ENCODE measurements at places on chromosomes 7 and 10. TPM values are rescaled to one million over a fixed set of nuclear protein-coding genes. Genes with fewer than 3 reads are reported as not detected.

The FGFBP3 gene
- total RNA-seq, result 0.81 TPM

The TDRD1 gene
- total RNA-seq, result 0.14 TPM

The ANKIB1 gene
- total RNA-seq, result 50.1 TPM

The NKX2-3 gene
- total RNA-seq, result 0.26 TPM

The NUP205 gene
- 34.3 TPM for total RNA-seq

The GNGT1 gene
- total RNA-seq, result not detected

DNA sequence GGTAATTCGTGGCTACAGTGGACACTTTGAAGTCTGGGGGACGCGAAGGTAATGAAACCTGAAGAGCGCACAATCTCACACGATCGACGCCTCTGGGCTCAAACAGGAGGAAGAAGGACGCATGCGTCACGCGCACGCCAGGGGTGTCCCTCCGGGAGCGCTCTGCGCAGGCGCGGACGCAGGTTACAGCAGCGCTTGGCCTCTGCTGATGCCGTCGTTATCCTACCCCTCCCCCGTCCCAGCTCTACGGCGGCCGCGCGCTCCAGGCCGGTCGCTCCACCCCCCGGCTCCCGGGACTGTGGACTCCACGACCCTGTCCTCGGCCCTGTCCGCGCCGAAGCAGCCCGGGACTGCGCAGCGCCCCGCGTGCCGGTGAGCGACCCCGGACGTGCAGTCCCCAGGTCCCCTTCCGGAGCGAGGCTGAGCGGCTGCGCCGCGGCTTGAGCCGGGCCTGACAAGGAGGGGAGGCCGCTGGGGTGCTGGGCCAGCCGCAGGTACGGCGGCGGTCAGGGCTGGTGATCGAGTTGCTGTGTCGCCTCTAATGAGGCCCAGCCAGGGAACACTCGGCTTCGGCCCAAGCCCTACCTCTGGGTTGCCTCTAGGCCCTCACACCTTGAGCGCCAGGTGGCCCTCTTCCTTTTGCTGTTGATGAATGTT, at the start of gene TMEM106B:
Gene TMEM106B (plus strand): TSS at position 241 of the 657 bp plus-strand sequence. CDS start 3,517 bp downstream, outside the sequence.
- H3K4me3 ChIP-seq, result peak within 1 kb of the TSS; percentile 77
- H3K27me3 ChIP-seq, result no peaks in the 10 kb centered on the region
- peak; percentile 100 for DNase-seq

GRCh38 chr10:310371-310770, 175.1 kb downstream of the ZMYND11 start:
- H3K27ac ChIP-seq, result no peak overlapping the region
- H3K36me3 ChIP-seq, result peaks cover 12% of the 10 kb centered on the region
- no peak for DNase-seq
- no peaks in the 10 kb centered on the region for H3K4me1 ChIP-seq
- H3K4me3 ChIP-seq, result no peak overlapping the region

The NEBL gene
- total RNA-seq, result 106 TPM

DNA sequence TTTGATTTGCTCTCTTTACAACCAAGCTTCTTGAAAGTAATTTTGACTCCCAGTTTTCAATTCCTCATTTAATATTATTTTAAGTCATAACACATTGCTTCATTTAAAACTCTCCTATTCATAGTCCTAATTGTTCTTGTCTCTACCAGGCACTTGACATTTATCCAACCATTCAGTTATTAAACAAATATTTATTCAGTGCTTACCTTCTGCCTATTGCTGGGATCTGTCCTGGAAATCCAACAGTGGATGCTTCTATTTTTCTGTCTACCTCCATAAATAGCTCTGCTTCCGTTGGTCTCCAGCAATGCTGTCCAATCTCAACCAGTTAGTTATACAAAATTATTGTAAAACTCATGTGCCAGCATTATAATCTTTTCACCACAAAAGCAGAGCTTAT, 615.1 kb downstream of the ZWINT start:
- DNase-seq, result no peak
- no peaks in the 10 kb centered on the region for H3K27me3 ChIP-seq
- no peak overlapping the region for H3K27ac ChIP-seq

GRCh38 chr10:122884166-122884565, 4.8 kb upstream of the FAM24B start:
- H3K36me3 ChIP-seq, result no peaks in the 10 kb centered on the region
- no peak overlapping the region for H3K27ac ChIP-seq
- no peak for DNase-seq

DNA sequence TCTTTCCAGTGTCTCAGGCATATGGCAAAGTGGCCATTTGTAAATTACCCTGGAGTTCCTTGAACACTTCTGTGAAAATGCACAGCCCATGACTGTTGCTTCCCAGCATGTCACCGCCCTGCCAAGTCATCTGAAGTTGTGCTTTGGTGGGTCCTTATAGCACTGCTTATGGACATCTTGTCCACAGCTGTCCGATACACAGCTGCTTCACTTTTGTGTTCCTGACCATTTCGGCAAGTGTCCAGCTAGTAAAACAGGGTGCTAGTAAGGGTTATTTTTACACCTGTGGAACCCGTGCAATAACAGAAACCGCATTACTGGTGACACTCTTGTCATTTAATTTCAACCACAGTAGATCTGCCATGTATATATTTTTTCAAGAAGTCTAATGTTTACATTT, 29.7 kb downstream of the PIP4K2A start:
- DNase-seq, result no peak
- H3K27me3 ChIP-seq, result no peaks in the 10 kb centered on the region
- no peak overlapping the region for H3K27ac ChIP-seq
- H3K4me1 ChIP-seq, result peaks cover 45% of the 10 kb centered on the region
- H3K4me3 ChIP-seq, result no peak overlapping the region

DNA sequence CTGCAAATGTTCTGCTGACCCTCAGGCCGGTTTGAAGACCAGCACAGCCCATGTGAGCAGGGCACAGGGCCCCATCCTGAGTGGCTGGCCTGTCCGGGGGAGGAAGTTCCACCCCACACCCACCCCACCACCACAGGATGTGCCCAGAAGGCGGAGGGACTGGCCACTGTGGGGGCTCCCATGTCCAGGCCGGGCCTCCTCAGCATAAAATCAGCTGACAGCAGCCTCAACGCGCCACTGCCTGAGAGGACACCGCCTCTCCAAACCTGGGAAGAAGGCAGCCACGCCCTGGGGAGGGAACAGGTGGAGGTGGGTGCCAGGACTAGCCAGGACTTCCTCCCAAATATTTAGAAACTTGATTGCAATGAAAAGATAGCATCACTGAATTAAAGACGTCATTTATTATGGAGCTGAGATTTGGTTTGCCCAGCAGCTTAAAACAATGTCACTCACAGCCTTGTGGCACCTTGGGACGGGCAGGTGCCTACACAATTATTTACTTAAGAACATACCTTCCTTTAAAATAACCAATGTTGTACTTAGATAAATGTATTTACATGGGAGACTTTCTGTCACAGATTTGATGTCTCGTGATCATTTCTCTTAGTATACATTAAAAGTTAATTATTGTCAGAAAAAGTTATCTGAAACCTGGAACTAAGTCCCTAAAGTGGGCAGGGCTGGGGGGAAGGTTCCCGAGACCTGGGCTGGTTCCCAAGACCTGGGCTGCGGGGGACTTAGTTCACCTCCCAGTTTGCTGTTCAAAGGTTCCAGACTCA, 27.3 kb upstream of the FAM20C start:
- H3K36me3 ChIP-seq, result no peaks in the 10 kb centered on the region
- H3K27me3 ChIP-seq, result no peaks in the 10 kb centered on the region
- no peak overlapping the region for H3K27ac ChIP-seq
- peak; percentile 66 for DNase-seq

The SEMA3A gene
- total RNA-seq, result 12.0 TPM

The SCIN gene
- total RNA-seq, result 14.3 TPM

DNA sequence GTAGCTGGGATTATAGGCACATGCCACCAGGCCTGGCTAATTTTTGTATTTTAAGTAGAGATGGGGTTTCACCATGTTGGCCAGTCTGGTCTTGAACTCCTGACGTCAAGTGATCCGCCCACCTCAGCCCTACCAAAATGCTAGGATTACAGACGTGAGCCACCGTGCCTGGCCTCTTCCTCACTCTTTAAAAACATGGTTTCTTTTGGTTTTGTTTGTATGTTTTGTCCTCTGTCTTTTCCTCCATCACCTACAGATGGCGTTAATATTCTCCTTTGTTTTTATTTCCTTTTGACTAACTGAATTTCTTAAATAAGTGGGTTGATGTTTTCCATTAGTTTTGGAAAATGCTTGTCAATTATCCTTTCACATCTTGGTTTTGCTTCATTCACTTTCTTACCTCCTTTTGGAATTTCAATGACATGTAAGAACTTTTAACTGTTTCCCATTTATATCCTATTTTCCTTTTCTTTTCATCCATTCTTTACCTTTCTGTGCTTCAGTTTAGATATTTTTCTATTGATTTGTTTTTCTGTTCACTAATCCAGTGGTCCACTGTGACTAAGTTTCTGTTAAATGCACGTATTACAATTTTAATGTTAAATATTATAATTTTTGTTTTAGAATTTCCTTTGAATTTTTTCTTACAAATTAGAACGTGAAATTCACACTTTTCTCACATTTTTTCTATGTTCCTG, 104.1 kb downstream of the ZNF467 start:
- no peaks in the 10 kb centered on the region for H3K4me1 ChIP-seq
- H3K27ac ChIP-seq, result no peak overlapping the region
- DNase-seq, result no peak
- no peak overlapping the region for H3K4me3 ChIP-seq

- H3K4me3 ChIP-seq, result no peak overlapping the region
- peaks cover 37% of the 10 kb centered on the region for H3K4me1 ChIP-seq
- DNase-seq, result no peak
- no peaks in the 10 kb centered on the region for H3K36me3 ChIP-seq
- H3K27me3 ChIP-seq, result no peaks in the 10 kb centered on the region
Measured at GRCh38 chr10:74058071-74058470, 60.2 kb downstream of the VCL start.

GRCh38 chr7:121398246-121398645, 2.1 kb upstream of the FAM3C start:
- no peak overlapping the region for H3K27ac ChIP-seq
- H3K4me1 ChIP-seq, result peaks cover 19% of the 10 kb centered on the region

- H3K27me3 ChIP-seq, result peaks cover 91% of the 10 kb centered on the region
- no peak overlapping the region for H3K27ac ChIP-seq
- no peak overlapping the region for H3K4me3 ChIP-seq
- DNase-seq, result peak; percentile 58
- H3K4me1 ChIP-seq, result no peaks in the 10 kb centered on the region
- no peaks in the 10 kb centered on the region for H3K36me3 ChIP-seq
Measured at GRCh38 chr10:49612513-49613164, 1.2 kb upstream of the CHAT start.

DNA sequence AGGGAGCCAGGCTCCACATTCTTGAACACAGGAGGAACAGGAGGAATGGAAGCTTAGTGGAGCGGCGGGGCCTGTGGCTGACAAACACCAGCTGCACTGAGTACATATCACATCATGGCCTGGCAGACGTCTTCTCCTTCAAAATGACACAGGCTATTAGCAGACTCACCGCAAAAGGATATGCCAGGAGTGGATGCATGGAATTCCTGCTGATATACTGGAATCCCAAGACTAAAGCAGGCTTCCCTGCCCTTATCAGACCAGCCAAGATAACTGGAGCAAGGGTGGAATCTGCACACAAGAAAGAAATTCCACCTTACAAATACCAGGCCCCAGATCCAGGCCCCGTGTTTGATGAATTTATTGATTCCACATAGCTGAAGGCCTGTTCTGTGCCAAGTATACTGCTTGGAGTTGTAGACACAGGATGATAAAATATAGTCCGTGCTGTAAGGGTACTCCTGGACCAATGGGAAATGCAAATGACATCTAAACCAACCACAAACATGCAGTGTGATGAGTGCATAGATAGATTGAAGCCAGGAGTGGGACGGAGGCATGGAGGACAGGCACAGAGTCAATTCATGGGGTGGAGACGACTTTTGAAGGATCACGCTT, 480.5 kb upstream of the ZMIZ1 start:
- DNase-seq, result no peak
- H3K4me3 ChIP-seq, result no peak overlapping the region
- H3K27me3 ChIP-seq, result no peaks in the 10 kb centered on the region
- no peaks in the 10 kb centered on the region for H3K36me3 ChIP-seq
- peaks cover 10% of the 10 kb centered on the region for H3K4me1 ChIP-seq

DNA sequence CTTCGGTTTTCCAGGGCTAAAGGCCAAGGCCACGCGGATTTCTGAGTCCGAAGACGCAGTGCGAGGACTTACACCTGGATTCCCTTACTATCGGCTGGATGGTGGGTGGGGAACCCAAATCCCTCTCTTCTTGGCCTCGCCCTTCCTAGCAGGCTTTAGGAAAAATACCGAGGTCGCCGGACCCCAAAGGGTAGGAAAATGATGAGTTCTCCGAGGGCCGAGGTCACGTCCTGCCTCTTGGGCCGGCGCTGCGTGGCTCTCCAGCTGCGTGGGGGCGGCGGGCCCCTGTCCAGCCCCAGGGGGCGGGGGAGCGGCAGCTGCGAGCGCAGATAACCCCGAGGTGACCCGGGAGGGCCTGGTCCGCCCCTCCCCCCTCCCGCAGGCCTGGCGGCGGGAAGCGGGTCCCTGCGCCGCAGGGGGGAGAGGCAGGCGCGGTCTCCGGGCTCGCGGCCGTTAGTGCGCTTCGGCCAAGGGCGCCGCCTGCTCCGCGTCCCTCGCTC, 805 bp upstream of the HMX3 start:
- no peaks in the 10 kb centered on the region for H3K36me3 ChIP-seq
- no peak for DNase-seq
- H3K4me1 ChIP-seq, result peaks cover 49% of the 10 kb centered on the region

GRCh38 chr10:15141136-15142054, 27.1 kb downstream of the NMT2 start:
- peaks cover 13% of the 10 kb centered on the region for H3K36me3 ChIP-seq
- no peak overlapping the region for H3K4me3 ChIP-seq
- DNase-seq, result no peak
- H3K4me1 ChIP-seq, result no peaks in the 10 kb centered on the region
- H3K27ac ChIP-seq, result no peak overlapping the region

The MYL10 gene
- total RNA-seq, result not detected

DNA sequence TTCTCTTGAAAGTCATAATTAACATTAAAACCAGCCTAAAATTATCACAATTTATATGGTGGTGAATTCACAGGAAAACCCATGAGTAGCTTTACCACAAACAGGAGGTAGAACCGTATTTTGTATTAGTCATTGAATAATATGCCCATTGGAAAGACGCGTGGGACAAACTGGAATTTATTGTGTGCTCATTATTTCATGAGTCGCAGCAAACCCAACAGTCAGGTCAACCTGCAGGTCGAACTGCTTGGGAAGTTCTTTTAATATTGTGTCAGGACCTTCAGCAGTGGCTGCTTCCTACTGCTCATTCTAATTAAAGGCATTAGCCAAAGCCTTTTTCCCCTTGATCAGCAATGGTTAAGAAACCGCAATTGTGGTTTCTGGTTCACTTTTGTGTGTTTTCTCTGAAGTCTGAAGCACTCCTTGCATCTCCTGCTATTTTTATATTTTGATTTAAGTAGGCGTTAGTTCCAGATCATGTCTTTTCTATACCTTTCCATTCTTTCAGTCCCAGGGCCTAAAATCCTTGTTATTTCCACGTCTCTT, 100.1 kb downstream of the RAB11FIP2 start:
- DNase-seq, result no peak
- no peak overlapping the region for H3K27ac ChIP-seq
- no peak overlapping the region for H3K4me3 ChIP-seq
- no peaks in the 10 kb centered on the region for H3K36me3 ChIP-seq

- DNase-seq, result no peak
- H3K4me3 ChIP-seq, result no peak overlapping the region
- H3K4me1 ChIP-seq, result peaks cover 7% of the 10 kb centered on the region
- H3K27ac ChIP-seq, result no peak overlapping the region
- no peaks in the 10 kb centered on the region for H3K36me3 ChIP-seq
Measured at GRCh38 chr10:62230344-62231121, 38.1 kb downstream of the RTKN2 start.

GRCh38 chr7:69804962-69805361, 206.7 kb downstream of the AUTS2 start:
- peaks cover 12% of the 10 kb centered on the region for H3K4me1 ChIP-seq
- no peak for DNase-seq
- H3K36me3 ChIP-seq, result no peaks in the 10 kb centered on the region
- H3K27ac ChIP-seq, result no peak overlapping the region

The MYO1G gene
- 21.0 TPM for total RNA-seq

The GTF2IRD1 gene
- 30.5 TPM for total RNA-seq

Measured in upper lobe of right lung (tissue), 1 donor.